Trophoblast cell (in vitro differentiated cells and primary cell): ENCODE measurements at places on chromosomes 4 and X.

DNA sequence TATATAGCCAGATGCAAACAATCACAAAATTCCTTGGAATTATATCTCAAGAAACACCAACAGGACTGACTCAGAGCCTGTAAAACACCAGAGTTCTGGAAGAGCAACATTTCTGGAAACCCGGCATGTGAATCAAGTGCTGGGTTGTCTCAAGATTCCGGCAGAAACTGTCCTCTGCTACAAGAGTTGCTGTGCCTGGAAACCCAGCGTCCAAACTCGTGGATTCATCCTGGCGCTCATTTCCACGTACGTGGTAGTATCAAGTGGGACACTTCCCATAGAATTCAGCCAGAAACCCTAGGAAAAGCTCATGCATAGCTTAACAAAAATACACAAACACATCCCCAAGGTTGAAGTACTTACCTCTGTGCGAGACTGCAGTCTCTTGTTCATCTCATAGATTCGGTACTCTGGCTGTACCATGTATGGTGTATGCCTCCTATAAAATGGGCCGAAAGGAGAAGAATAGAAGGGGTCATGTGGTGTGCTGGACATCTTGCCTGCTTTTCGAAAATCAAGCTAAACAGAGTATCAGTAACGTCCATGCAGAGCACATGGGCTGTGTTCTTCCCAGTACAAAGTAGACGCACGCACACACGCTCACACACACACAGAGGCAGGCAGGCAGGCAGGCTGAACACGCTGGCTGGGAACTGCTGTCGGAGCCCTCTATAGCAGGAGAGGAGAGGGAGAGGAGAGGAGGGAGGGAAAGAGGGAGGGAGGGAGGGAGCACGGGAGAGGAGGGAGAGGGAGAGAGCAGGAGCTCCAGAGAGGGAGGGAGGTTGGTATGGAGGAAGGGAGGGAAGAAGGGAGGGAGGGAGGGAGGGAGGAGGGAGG is at the start of gene LDB2:
TSS of gene LDB2 (minus strand) at position 655 of the 837 bp plus-strand sequence.
- peaks cover 4% of the 10 kb centered on the region for H3K4me1 ChIP-seq
- H3K27me3 ChIP-seq: no peaks in the 10 kb centered on the region

DNA sequence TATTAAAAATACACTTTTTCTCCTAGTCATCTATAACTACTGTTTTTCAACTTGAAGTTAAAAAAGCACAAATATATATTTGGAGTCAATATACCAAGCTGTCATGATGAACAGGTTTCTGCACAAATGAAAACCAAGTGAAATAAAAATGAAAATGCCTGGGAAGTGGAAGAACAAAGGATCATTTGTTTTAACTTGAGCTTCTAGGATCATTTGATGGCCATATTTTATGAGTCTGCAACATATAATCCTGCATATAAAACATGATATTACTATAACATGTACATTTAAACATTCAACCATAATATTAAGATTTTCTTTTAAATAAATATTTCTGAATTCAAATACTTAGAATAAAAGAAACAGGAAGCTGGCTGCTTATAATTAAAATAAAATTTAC is 8.5 kb upstream of the ARHGEF38 start:
- H3K36me3 ChIP-seq: no peaks in the 10 kb centered on the region
- H3K4me1 ChIP-seq: no peaks in the 10 kb centered on the region
- no peak for DNase-seq
- H3K27ac ChIP-seq: no peak overlapping the region

DNA sequence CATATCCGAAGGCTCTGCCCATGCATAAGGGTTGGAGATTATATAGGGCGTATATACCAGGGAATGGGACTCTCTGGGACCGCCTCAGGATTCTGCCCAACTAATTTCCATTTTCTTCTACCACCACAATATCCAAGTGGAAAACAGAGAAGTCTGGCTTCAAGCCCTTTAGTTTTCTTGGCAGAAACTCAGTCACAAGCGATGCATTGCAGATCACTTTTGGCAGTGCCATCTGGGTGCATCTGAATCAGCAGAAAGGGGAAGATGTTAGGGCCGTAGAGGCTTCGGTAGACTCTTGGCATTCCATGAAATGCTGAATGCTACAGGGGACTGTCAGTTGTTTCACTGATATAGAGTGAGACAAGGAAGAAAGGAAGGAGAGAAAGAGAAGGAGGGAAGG is 94.1 kb upstream of the FAM9B start:
- no peaks in the 10 kb centered on the region for H3K27me3 ChIP-seq
- H3K4me3 ChIP-seq: no peak overlapping the region
- no peaks in the 10 kb centered on the region for H3K36me3 ChIP-seq
- no peaks in the 10 kb centered on the region for H3K4me1 ChIP-seq
- no peak for DNase-seq

GRCh38 chrX:2500803-2501558 is at the start of the genes DHRSX and ZBED1:
Gene DHRSX (minus strand): TSS chrX:2500976. CDS start chrX:2500925, 51 bp downstream.
Gene ZBED1 (minus strand): TSS chrX:2500976. CDS start chrX:2490719, 10,257 bp downstream.
- H3K4me1 ChIP-seq: peaks cover 20% of the 10 kb centered on the region
- peak; percentile 52 for DNase-seq
- peak within 1 kb of the TSS; percentile 90 for H3K4me3 ChIP-seq
- peak within 1 kb of the TSS; percentile 76 for H3K27ac ChIP-seq
- H3K36me3 ChIP-seq: no peaks in the 10 kb centered on the region

GRCh38 chrX:21469071-21469470 is 94.9 kb downstream of the CNKSR2 start:
- H3K27ac ChIP-seq: no peak overlapping the region
- no peaks in the 10 kb centered on the region for H3K36me3 ChIP-seq
- DNase-seq: no peak

DNA sequence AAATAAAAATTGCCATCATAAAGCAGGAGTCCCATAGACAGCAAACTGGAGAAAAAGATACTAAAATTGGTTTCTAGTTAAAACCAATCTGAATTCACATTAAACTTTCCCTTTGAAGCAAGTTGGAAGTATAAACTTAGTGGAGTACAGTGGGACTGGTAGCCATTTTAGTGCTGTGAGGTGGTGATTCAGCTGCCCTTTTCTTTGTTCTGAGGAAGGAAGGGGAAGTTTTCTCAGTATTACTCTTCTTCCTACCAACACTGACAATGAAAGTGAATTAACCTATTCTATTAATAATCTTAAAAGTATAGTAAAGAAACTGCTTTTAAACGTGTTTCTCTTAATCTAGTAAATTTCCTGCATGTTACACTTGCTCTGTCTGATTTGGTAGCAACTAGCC is 36.7 kb downstream of the SLC9A6 start:
- no peaks in the 10 kb centered on the region for H3K4me1 ChIP-seq
- H3K27ac ChIP-seq: no peak overlapping the region
- no peak for DNase-seq

DNA sequence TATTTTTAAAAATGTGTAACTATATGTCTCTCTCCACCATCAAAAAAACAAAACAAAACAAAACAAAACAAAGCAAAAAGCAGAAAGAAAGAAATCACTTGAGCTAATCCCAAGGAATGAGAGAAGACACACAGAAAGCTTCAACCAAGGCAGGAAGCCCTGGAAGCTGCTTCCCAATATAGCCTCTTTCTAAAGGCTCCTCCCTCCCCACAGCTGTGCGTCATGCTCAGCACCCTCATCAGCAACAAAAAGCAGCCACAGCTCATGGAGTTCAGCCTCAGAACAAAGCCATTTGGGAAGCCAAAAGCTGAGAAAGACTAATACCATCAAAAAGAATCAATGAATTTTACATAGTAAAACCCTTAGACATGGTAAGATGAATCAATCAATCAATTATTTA is 501.6 kb upstream of the SMIM31 start:
- no peak for DNase-seq
- H3K27me3 ChIP-seq: no peaks in the 10 kb centered on the region
- H3K4me3 ChIP-seq: no peak overlapping the region
- H3K4me1 ChIP-seq: no peaks in the 10 kb centered on the region
- no peak overlapping the region for H3K27ac ChIP-seq

DNA sequence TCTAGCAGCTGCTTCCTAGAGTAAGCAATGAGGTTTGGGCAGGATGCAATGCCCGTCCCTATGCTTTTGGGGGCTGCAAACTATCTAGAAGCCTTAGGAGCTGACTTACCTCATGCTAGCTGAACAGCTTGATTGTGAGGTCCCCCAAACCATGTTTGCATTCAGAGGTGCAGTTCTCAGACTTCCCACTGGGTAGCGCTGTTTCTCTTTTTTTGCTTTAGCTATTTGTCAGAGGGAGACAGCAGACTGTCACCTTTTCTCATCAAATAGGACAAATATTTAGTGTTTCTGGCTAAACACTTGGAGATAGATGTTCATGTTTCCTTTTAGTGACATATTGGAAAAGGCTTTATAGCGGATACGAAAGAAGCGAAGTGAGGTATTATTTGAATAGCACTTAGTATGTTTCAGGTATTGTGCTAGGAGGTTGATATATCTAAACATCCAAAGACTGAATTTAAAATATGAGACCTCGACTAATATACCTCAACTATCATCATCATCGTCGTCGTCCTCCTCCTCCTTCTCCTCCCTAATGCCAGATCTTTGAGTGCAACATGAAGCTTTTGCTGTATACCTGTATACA is 18.7 kb upstream of the TMEM192 start:
- H3K36me3 ChIP-seq: no peaks in the 10 kb centered on the region
- DNase-seq: peak; percentile 91
- no peak overlapping the region for H3K4me3 ChIP-seq

DNA sequence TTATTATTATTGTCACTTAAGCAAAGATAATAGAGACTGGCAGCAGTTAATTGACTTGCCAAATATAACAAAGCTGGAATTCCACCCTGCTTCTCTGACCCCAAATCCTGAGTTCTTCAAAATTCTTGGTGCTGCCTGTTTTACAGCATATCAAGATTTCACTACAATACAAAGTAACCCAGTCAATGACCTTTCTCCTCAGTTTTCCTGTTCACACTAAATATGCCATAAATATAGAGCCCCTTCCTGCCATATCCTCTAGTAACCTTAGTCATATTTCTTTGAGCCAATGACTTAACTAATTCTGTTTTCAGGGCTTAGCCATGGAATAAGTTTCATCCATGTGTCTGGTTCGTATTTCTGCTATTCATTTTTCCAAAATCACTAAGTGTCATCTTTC is 315.3 kb upstream of the HS3ST1 start:
- H3K36me3 ChIP-seq: no peaks in the 10 kb centered on the region
- H3K27ac ChIP-seq: no peak overlapping the region
- DNase-seq: no peak
- H3K4me3 ChIP-seq: no peak overlapping the region
- no peaks in the 10 kb centered on the region for H3K27me3 ChIP-seq

- H3K4me3 ChIP-seq: no peak overlapping the region
- no peak for DNase-seq
- no peak overlapping the region for H3K27ac ChIP-seq
- H3K36me3 ChIP-seq: no peaks in the 10 kb centered on the region
- H3K27me3 ChIP-seq: no peaks in the 10 kb centered on the region
These were observed 102.3 kb downstream of the AGTR2 start for GRCh38 chrX:116272861-116273260.

GRCh38 chr4:183639291-183639690 is 19.7 kb downstream of the RWDD4 start:
- peaks cover under 1% of the 10 kb centered on the region for H3K36me3 ChIP-seq
- no peak overlapping the region for H3K4me3 ChIP-seq
- H3K4me1 ChIP-seq: no peaks in the 10 kb centered on the region
- no peak overlapping the region for H3K27ac ChIP-seq
- DNase-seq: peak; percentile 69

DNA sequence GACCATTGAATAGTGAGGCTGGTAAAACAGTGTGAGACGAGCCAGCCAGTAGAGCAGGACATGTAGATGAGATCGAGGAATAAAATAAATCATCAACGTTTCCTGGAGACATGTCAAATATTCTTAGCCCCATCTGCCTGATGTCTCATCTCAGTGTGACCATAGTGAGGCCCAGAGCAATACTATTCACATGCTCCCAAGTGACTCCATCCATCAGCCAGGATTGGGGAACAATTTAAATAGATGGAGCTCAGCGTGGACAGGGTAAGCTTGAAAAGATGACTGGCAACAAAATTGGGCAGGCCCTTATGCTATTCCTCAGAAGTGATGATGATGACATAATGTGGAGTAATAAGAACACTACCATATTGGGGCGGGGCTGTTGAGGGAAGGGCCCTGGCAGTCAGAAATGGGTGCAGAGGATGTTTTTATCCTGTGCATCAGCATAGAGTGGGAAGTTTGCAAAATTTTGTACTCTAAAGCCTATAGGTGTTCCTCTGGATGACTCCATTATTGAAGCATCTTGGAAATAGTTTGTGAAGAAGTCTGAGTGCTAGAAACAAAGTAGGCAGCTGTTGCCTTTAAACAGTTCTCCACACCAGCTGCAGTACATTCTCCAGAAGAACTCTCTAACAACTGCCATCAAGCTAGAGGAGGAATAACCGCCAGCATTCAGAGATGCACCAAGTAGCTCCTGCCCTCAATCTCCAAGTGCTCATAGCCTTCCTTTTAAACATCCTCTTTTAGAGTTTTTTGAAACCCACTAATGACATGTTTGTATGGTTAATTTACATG is 333.0 kb downstream of the DCHS2 start:
- no peaks in the 10 kb centered on the region for H3K27me3 ChIP-seq
- no peak overlapping the region for H3K4me3 ChIP-seq
- DNase-seq: no peak
- H3K27ac ChIP-seq: no peak overlapping the region
- H3K4me1 ChIP-seq: no peaks in the 10 kb centered on the region

DNA sequence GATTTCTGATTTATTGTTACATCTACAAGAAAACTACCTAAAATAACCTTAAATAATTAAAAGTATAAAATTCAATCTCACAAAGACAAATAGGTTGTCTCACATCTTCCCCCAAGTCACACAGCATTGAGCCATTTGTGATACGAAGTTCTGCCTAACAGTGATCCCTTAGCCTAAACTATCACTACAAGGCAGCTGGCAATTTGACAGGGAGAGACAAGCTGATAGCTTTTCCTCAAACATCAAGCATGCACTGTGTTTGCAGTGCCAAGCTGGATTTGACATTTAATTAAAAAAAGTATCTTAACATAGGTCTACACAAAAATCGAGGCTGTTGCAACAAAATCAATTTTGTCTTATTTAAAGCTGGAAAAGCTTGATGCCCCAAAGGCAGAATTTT is 464.7 kb upstream of the TRAM1L1 start:
- no peak overlapping the region for H3K4me3 ChIP-seq
- no peaks in the 10 kb centered on the region for H3K4me1 ChIP-seq
- no peaks in the 10 kb centered on the region for H3K36me3 ChIP-seq
- no peak for DNase-seq

DNA sequence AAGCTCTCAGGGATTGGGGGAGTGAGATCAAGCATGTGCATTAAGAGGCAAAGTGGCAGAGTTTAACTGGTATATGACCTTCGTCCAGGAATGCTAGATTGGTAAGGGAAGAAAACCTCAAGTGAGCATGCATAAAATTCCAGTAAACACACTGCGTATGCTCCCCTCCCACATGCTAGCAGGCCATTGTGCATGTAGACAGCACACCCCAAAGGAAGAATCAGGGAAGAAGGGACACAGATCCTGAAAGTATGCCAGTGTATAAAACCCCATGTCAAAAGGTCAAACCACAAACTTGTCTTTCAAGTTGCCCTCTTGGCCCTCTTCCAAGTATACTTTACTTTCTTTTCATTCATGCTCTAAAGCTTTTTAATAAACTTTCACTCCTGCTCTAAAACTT is 405.2 kb upstream of the CNKSR2 start:
- no peaks in the 10 kb centered on the region for H3K27me3 ChIP-seq
- peaks cover 3% of the 10 kb centered on the region for H3K4me1 ChIP-seq
- H3K4me3 ChIP-seq: no peak overlapping the region
- peak overlapping the region; percentile 71 for H3K27ac ChIP-seq
- DNase-seq: no peak

- H3K27me3 ChIP-seq: no peaks in the 10 kb centered on the region
- H3K4me1 ChIP-seq: no peaks in the 10 kb centered on the region
- DNase-seq: no peak
These were observed 300.2 kb downstream of the GPM6A start for GRCh38 chr4:175511861-175512260.
